Thoracic aorta endothelial cell (primary cell): ENCODE measurements at places on chromosomes 6 and 20. TPM values are rescaled to one million over a fixed set of nuclear protein-coding genes. Genes with fewer than 3 reads are reported as not detected.

The ELOVL2 gene
- total RNA-seq: not detected in 2 replicates

The BPIFA1 gene
- total RNA-seq: not detected in 2 replicates

The CST4 gene
- not detected in 2 replicates for total RNA-seq

The SLC4A11 gene
- 3.6 and 3.9 TPM in 2 replicates for total RNA-seq

The GSTA2 gene
- total RNA-seq: not detected in 2 replicates

The ZBTB22 gene
- total RNA-seq: 6.0 and 6.7 TPM in 2 replicates

The KHDC1 gene
- 1.1 and 1.5 TPM in 2 replicates for total RNA-seq

The RBM24 gene
- total RNA-seq: 3.2 and 4.8 TPM in 2 replicates

The SOX18 gene
- total RNA-seq: 25.5 and 42.1 TPM in 2 replicates

The ADGB gene
- total RNA-seq: not detected in 2 replicates

The OR2H1 gene
- total RNA-seq: not detected in 2 replicates

The EHMT2 gene
- 34.0 and 40.5 TPM in 2 replicates for total RNA-seq

The PLAGL1 gene
- total RNA-seq: 24.7 and 27.1 TPM in 2 replicates

The PI3 gene
- total RNA-seq: not detected in 2 replicates

The BHLHE23 gene
- total RNA-seq: not detected in 2 replicates

The BMP5 gene
- 1.7 TPM in 1 of 2 replicates, not detected in the other for total RNA-seq

The ISM1 gene
- 0.07 TPM in 1 of 2 replicates, not detected in the other for total RNA-seq

The CALHM5 gene
- total RNA-seq: 7.7 and 9.3 TPM in 2 replicates

The PI16 gene
- not detected in 2 replicates for total RNA-seq
